ENCODE measurements at places on chromosomes 7 and 10.

- DNase-seq, result no peak
Observed at GRCh38 chr7:76340617-76341131, 18.1 kb downstream of the YWHAG start.

GRCh38 chr10:92544296-92544695 is 29.6 kb downstream of the IDE start:
- peak; percentile 82 for DNase-seq

- peak; percentile 49 for DNase-seq
Observed at GRCh38 chr10:29857843-29858701, 201.3 kb downstream of the JCAD start.

- DNase-seq, result no peak
Observed at GRCh38 chr7:115680921-115681320, 349.6 kb downstream of the TFEC start.

DNA sequence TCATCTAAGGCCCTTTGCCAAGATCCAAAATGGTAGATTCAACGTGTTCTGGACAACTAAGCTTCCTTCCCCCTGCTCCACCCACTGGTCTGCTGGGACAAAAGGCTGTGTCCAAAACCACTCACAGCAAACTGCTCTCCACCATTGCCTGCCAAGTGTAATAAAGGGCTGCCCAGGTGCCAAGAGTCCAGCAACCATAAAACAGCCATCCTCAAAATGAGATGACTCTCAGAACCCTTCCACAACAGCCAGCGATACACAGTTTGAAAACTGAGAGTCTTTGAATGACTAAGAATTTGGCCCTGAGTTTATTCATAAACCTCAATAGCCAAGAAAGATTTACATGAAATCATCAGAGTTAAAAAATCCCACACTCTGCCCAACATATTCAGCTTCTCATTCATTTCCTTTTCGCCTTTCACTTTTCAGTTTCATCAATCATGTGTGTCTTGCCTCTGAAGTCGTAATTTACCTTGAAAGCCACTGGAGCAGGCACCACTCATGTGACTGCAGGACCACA is 658.1 kb upstream of the MGMT start:
- no peak for DNase-seq

DNA sequence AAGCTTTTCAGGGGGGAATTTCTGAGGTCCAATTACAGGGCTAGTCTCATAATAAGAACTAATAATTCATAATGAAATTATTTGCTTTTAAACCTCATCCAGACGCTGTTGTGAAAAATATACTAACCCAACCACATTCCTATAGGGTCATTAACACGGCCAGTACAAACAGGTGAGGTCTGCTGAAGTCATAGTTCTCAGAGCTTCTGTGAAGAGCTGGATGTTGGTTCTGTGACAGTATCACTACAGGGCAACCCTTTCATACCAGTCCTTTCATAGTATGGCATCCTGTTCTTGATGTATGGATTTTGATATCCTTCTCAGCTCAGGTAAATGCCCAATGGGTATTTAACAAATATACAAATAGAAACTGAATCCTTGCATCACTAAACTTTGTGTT is 62.3 kb upstream of the FAM133B start:
- DNase-seq, result no peak
